ENCODE measurements at places on chromosomes 6 and 20.

DNA sequence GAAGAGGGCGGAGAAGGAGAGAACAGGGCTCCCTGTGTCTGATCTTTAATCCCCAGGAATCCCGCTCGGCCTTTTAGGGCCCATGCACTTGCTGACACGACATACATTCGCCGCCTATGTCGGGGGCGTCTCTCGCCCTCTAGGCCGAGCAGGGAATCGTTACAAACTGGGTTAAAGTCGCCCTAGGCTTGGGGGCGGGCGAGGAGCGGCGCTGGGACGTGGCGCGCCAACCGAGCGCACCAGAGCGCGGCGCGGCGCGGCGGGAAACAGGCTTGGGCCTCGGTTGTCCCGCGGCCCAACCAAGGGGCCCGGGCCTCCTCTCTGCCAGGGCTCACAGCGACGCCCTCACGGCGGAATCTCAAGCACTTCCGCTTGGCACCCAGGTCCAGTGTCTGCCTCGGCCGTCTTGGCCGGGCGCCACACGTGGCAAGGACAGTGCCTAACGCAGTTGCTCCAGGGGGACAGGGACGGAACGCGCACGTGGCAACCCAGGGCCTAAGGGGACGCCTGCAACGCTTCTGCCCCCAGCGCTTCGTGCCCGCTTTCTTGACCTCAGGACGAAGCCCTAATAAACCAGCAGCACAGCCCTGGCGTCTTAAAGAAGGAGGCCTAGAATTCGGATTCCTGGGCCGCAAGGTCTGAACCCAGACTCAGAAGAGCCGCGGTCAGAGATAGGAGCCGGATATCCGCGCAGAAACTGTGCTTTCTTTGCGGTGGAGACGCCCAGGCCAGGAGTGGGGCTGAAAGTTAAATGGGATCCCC, 71.5 kb downstream of the NCR2 start:
- no peak for DNase-seq

DNA sequence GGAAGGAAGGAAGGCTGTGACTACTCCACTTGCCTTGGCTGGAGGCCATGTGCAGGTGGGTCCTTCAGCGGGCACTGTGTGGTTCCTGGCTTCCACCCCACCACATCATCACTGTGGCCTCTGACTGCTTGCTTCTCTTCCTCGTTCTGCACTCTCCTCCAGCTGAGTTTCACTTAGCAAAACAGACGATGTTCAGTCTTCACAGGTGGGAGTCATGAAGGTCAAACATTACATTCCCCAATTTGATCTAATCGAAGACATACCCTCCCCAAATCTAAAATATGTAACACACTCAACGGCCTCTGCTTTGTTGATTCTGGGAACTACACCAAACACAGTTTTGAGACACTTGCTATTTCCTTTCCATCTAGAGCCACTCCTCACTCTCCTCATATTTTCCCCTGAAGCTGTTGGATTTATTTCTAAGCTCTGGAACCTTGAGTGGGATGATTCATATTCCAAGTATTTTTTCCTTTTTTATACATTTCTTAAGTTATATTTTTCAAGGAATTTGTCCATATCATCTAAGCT, 132.5 kb upstream of the FOXA2 start:
- no peak for DNase-seq

- no peak for DNase-seq
Observed at GRCh38 chr6:23340271-23340670, 770.9 kb downstream of the HDGFL1 start.

GRCh38 chr20:54822386-54822785, 347.0 kb downstream of the DOK5 start:
- DNase-seq, result no peak

DNA sequence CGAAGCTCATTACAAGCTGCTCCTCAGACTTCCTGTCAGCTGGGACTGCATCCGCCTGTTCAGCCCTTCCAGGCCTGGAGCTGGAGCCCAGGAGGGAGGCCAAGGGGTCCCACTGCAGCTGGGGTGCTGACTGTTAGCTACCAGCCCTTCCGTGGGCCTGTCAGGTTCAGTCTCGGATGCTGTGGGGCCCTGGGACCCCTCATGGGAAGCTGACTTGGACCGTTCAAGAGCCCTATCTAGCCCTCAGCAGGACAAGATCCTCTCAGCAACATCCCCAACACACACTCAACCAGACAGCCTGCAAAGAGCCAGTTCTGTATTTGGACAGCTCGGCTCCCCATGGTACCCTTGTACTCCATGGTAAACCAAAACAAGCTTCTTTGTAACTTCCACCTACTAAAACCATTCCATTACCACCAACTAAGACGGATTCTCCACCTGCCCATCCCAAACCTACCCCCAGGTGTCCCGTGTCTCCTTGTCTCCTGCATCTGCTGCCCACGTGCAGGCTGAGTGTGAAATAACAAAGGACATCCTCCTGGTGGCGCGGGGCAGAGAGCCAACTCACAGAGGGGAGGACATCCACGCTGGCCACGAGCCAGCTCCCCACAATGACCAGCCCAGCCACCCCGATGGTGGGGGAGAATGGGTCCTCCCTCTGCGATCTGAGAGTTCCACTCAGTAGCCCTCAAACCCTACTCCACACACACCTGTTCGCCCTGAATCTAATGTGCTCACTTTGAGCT, 111.2 kb downstream of the TAF4 start:
- DNase-seq, result no peak
